Aorta (tissue), 5 donors: ENCODE measurements at places on chromosomes 11 and 22. TPM values are rescaled to one million over a fixed set of nuclear protein-coding genes. Genes with fewer than 3 reads are reported as not detected.
A peak's percentile ranks its signal among the peaks of the same experiment; 100 is the strongest.

DNA sequence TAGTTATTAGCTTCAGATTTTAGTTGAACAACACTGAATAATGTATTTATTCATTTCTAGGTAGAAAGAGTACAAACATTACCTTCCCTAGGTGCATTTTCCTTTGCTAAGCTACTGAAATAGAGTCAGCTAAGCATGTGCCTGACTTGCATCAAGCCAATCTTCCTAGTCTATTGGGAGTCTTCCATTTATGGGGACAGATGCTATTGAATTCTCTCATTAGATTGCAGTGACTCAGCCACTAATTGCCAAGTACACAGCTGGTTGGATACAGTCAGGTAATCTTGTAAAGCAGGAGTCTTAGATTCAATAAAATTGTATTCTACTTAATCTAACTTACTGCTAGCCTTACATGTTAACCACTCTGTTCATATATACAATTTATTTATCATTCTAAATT, 55.2 kb upstream of the RPS13 start:
- DNase-seq, result no peak

GRCh38 chr22:44947846-44948245, 62.0 kb downstream of the PHF21B start:
- no peak for DNase-seq

DNA sequence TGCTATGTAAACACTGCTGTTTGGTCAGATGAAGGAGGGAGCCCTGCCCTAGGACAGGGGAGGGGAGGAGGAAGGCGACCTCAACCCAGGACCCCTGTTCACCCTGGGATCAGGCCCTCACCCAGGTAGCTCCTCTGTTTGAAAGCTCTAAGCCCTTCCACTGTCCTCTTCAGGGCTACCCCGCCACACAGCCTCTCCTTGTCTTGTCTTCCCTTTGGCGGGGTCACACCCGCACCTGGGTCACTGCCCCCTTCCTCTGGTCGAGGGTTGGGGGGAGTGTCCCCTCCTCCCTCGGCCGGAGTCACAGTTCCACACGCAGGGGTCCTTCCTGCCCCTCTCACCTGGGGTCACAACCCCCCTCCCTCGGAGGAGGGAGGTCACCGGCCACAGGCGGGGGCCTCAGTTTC, 463 bp upstream of the PTPMT1 start:
- DNase-seq, result no peak

GRCh38 chr11:35947437-35947836, 3.6 kb downstream of the LDLRAD3 start:
- DNase-seq, result no peak

GRCh38 chr22:38940811-38941384, 16.5 kb upstream of the APOBEC3A start:
- DNase-seq, result no peak

GRCh38 chr22:43404673-43405385, 7.0 kb upstream of the MPPED1 start:
- peak; percentile 45 for DNase-seq

DNA sequence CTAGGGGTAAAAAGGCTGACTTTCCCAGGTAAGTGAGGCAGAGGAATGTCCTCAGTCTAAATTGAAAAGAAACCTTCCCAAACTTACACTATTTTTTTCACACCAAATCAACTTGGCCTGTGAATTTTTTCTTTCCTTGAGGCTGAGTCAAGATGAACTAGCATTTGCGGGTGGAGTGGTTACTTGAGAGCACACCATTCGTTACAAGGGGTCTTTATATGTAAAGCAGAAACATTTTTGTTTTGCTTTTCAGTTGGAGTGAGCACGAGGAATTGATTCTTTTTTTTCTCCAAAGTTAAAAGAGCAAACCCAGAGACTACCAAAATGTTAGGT, 36.4 kb downstream of the MAML2 start:
- DNase-seq, result no peak

DNA sequence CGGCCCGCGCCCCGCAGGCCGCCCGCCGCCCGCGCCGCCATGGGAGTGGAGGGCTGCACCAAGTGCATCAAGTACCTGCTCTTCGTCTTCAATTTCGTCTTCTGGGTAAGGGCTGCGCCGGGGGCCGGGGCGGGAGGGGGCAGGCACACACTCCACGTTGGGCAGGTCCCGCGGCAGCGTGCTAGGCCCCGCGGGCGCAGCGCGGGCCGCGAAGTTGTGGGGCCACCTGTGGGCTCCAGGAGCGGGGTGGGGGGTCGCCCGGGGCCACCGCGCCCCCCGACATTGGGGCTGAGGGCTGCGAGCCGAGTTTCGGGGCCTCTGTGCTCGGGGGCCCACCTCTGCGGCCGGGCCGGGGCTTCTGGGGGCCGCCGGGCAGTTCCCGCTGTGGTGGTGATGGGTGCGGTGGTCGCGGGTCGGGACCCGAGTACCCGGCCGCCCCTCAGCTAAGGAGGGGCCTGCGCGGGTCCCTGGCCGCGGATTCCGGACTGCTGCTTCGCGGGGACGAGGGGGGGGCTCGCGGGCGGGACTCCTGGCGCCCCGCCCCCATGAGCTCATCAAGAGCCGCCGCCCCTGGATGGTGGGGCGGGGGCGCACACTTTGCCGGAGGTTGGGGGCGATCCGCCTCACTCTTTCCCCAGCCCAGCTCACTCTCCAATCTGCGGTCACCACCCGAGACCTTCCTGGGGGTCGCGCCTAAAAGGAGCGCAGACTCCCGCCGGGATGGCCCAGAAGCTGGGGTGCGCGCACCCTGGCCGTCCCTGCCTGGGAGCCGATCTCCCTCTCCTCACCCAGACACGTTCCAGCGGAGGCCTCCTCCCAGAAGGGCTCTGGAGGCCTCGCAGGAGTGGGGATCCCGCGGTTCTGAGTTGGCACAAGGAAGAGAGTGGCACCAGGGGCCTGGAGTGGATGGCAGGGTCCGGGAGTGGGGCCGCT, 667 bp downstream of the CD81 start:
- DNase-seq, result peak; percentile 91

GRCh38 chr11:29373725-29374124, 643.1 kb downstream of the KCNA4 start:
- no peak for DNase-seq

- no peak for DNase-seq
These were observed 5.4 kb upstream of the APOL2 start for GRCh38 chr22:36244522-36245391.

DNA sequence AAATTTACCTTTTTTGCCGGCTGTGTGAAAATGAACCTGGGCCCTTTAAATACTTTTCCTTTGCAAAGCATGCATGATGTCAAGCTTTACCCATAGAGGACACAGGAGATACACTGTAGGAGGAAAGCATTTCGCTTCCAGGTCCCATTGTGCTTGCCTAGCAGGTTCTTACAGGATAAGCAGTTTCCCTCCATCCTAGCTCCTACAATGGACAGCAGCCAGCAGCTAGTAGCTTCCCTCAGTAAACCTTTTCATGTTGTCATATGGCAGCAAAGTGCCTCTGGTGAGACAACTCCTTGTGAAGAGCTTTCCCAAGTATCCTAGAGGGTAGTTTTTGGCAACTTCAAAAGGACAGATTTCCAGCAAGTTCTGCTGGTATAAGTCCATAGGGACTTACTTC, 78.4 kb downstream of the RBFOX2 start:
- no peak for DNase-seq

GRCh38 chr11:56916162-56916561, 72.6 kb upstream of the OR5AK2 start:
- DNase-seq, result no peak

DNA sequence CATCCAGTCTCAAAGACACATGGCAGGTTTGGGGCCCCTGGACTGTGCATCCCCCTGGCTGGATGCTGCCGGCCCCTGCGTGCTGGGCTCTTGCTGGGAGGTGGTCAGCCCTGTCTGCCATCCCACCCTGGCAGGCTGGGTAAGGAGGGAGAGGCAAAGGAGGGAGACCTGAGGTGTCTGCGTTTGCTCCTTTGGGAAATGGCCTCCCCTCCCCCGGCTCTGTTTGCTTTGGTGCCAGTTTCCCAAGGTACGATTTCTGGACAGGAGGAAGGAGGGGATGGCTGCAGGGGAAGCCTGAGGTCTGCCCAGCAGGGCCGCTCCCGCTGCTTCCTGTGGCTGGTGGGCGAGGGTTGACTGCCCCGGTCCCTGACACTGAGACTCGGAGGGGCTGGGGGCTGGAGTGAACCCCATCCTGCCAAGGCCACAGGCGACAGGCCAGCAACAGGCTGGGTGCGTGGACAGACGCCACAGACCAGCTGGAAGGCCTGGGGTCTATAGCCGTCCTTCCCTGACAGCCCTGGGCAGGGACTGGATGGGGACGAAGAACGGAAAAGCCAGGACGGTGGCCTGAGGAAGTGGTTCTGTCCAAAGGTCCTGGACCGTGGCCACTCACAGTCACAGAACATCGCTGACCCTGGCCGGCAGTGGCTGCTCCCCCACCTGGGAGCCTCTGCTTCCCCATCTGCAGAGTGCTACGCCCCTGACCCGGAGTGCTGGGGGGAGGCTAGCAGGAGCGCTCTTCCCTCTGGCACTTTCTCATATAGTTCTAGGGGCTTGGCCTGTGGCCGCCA, 38.0 kb downstream of the OSBPL5 start:
- DNase-seq, result peak; percentile 66

DNA sequence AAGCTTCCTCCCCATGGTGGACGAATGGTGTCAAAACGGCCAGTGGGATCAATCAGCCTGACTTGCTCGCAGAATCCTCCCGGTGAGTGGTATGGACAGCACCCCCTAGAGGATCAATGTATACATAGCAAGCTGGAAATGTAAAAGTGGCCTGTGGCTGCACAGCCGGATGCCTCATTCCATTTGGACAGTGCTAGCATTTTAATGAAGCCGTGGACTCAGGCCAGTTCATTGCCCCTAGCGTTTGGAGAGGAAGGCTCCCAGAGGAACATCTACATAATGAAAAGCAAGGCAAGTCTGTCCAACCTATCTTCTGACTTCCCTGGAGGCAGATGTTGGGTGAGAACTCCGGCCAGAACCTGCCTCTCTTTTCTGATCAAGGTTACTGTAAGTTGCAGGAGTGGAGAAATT, 942.3 kb downstream of the NTM start:
- DNase-seq, result no peak

DNA sequence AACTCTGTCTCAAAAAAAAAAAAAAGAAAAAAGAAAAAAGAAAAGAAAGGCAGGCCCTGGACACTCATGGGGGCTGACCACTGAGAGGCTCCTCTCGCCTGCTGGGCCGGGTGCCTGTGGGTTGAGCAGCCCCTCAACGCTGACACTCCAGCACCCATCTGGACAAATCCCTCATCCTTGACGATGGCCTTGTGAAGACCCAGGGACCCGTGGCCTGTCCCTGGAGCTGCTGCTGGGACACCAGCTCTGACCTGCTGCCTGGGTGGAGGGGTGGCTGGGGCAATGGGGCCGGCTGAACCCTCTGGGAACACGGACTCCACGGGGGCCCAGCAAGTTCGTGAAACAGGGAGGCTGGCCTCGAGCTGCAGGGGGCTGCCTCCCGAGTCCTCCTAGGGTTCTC, 10.5 kb upstream of the BID start:
- no peak for DNase-seq

- no peak for DNase-seq
These were observed 66.4 kb upstream of the OLFML1 start for GRCh38 chr11:7418906-7419305.

DNA sequence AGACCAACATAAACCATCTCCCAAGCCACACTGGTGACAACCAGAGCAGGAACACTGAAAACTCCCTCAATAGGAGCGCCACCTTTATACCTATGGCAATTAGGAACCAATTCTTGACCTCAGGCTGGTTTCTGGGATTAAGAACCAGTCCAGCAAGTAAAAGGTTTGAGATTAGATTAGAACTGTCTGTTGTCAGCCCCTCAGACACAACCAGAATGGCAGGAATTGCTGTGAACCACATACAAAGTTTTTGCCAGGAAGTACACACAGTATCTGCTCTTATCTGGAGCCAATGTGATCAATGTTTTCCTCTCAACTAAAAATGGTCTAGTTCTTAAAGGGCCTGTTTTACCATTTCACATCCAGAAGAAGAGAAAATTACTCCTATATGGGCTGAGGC, 55.2 kb downstream of the RBFOX2 start:
- DNase-seq, result no peak

DNA sequence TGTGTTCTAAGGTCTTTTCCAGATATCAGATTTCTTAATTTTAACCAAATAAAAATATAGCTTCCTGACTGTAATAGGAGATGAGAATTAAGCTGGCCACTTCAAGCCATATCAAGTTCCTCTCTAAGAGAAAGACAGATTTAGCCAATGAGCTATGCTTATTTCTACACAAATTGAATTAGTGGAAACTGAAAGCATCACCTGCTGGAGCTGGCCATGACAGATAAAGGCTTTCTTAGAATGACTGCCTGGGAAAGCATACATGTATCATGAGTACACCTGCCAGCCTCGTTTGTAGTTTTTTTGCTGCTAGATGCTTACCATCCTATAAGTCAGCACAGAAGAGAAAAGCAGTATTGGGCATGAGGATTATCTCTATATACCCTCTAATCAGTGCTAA, 53.5 kb upstream of the DBX1 start:
- DNase-seq, result no peak

DNA sequence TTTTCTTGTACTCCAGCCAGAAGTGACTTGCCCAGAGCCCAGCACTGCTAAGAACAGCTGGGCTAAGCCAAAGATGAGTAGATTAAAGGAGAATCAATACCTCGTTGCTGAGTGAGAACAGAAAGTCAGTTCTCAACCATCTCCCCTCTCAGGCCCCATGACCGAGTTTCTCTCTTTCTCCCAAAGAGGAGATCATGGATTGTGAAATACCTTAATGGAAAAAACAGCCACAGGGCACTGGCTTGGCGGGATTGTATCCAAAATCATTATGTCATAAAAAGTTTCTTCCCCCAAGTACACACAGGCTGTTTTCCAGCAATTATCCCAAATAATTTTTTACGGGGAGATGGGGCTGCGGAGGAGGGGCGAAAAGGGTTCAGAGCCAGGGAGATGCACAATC, 111.8 kb upstream of the TMEM45B start:
- no peak for DNase-seq

- peak; percentile 73 for DNase-seq
These were observed 10.4 kb upstream of the SLCO2B1 start for GRCh38 chr11:75140269-75141138.

DNA sequence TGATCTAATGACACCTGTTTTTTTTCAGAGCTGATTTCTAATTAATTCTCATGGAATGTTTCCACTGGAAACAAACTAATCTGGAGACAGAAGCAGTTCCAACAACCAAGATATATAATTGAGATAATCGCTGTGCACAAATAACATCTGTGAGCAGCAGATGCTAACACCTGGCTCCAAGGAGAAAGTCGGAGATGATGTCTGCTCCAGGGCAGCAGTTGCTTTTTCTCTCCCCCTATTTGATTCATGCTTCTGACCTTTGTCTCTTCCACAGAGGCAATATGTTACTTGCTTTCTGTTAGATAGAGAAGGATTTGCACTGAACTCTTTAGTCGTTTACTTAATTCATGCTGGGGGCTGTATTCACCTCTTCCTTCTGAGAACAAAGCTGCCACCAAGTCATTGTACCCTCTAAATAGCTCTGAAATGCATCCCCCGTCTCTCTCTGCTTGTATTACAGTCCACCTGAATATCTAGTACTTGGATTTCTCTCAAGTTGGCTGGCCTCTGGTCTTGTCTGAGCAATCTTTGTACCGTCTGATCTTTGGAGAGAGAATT, 187.4 kb downstream of the MYO18B start:
- no peak for DNase-seq

The NUP160 gene
- total RNA-seq, result 27.5 TPM

The ART1 gene
- not detected for total RNA-seq

The CYP2R1 gene
- total RNA-seq, result 26.2 TPM

The KCNJ5 gene
- 2.0 TPM for total RNA-seq

The CCDC34 gene
- 3.1 TPM for total RNA-seq

The VWCE gene
- total RNA-seq, result 5.6 TPM

The GPHA2 gene
- not detected for total RNA-seq

The OR52E8 gene
- not detected for total RNA-seq

The SLC7A4 gene
- not detected for total RNA-seq

The CAVIN3 gene
- 167 TPM for total RNA-seq

The PRR33 gene
- not detected for total RNA-seq

The MMP10 gene
- not detected for total RNA-seq

The HEPN1 gene
- total RNA-seq, result 0.51 TPM

The PKP3 gene
- total RNA-seq, result not detected
